ENCODE measurements at places on chromosomes 13 and 19.

GRCh38 chr13:50261130-50261901 is 246.1 kb downstream of the KCNRG start:
- DNase-seq, result no peak

DNA sequence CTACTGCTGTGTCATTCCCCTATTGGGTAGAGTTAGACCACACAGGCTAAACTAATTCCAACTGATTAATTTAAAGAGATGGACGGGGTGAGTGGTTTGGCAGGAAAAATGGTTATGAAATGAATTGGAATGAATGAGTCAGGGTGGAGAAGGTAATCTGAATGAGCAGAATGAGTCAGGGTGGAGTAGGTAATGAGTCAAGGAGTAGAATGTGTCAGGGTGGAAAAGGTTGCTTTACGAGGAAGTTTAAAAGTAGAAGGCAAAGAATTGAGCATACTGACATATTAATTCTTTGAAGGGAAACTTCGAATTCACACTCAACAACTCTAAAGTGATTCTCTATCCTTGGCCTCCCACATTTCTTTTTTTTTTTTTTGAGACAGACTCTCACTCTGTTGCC is 12.7 kb upstream of the ZNF121 start:
- no peak for DNase-seq

- DNase-seq, result no peak
These were observed 707.1 kb upstream of the SPRY2 start for GRCh38 chr13:81048026-81048461.

DNA sequence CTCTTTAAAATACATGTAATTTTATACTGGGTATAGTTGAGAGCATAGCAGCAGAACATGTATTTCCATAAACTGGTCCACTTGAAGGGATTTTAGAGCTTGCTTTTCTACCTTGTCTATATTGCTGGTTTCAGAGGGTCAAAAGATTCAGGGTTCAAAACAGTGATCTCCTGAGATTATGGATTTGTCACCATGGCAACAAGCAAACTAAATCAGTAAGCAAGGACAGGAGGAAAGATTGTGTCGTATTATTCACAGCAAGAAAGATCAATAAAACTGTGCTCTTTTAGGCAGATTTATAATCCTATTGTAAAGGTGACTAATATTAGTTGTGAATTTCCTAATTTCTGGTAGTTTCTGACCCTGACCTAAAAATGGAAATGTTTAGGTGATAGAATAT is 496.4 kb downstream of the LMO7 start:
- no peak for DNase-seq

- DNase-seq, result no peak
These were observed 12.5 kb downstream of the NLRP8 start for GRCh38 chr19:55959996-55960675.

DNA sequence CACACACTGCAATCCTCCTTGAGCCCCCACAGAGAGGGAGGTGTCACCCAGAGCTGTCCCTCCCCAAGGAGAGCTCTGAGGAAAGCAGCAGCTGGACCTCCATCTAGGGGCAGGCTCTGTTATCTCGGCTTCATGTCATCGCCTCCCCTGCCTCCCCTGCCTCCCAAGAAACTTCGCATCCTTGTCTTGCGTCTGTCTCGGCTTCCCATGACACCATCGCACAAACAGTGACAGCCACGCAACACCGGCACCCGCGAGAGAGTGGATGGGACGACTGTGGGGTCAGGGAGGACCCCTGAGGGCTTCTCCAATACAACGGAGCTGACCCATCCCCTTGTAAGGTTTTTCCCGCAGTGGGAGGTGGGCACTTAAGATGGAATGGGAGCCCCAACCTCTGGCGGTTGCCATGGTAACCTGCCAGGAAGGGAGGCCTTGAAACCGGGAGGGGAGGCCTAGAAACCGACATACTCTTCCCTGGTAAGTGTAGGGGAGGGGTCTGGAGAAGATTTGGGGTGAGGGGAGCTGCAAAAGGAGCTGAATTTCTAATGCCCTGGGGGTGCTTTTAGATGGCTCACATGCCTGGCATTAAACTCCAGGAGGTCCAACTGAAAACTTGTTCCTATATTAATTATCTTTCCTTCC is 16.3 kb downstream of the TLE2 start:
- DNase-seq, result no peak

DNA sequence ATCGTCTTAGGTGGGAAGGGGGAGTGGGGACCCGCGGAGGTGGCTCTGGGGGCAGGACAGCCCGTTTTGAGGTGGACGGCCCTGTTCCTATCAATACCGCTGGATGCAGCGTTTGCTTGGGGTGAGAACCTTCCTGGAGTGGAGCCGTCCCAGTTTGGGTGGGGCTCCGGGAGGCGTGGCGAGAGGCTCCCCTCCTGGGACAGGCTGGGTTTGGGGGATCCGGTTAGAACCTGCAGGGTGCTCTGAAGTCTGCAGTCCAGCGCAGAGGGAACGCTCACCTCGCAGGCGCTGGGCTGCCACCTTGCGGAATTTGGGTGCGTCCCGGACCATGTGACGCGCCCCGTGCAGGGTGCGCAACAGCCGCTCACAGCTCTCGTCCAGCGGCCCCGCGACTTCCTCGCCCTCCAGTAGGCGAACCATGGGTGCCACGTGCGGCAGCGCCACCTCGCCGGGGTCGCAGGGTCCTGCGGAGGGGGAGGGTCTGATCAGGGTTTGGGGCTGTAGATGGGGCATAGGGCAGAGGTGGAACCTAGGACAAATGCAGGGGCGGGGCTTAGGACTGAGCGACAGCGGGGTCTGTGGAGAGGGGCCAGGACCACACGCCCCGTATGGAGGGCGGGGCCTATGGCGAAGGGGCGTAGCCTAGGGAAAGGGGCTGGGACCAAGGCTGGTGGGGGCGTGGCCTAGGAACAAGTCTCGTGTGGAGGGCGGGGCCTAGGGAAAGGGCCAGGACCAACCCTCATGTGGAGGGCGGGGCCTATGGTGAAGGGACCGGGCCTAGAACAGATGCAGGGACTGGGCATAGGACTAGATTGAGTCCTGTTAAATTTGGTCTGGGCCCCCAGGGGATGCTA is 13.8 kb downstream of the SH2D3A start:
- DNase-seq, result peak; percentile 92

DNA sequence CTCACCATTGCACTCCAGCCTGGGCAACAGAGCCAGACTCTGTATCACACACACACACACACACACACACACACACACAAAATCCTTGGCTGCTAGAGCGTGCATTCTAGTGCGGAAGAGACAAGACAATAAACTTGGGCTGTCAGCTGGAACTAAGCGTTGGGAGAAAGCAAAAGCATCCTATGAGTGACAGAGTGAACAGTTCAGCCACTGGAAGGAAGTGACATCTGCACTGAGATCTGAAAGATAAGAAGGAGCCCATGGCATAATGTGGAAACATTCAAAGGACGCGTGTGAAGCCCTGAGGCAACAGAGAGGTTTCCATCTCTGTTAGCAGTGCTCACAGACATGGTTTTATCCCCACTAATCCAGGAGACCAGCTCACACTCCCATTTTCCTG is 3.5 kb upstream of the SLC1A5 start:
- no peak for DNase-seq

DNA sequence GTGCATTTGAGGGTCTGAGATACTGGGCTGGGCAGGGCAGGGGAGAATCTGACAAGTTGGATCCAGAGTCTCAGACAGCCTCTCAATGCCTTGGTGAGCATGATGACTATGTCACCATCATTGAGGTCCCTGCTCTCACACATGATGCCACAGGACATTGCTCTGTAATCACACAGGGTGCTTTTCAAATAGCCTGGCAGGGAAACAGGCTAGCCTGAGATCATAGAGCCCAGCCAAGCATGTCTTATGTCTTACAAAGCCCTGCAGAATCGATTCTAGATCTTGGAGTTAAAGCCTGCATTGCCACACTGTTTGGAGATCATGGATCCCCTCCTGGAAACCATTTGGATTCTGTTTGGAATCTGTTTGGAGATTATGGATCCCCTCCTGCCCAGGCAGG is 5.3 kb downstream of the KCNN1 start:
- no peak for DNase-seq

- DNase-seq, result peak; percentile 62
These were observed 2.3 kb upstream of the C1QTNF9B start for GRCh38 chr13:23899555-23899954.

DNA sequence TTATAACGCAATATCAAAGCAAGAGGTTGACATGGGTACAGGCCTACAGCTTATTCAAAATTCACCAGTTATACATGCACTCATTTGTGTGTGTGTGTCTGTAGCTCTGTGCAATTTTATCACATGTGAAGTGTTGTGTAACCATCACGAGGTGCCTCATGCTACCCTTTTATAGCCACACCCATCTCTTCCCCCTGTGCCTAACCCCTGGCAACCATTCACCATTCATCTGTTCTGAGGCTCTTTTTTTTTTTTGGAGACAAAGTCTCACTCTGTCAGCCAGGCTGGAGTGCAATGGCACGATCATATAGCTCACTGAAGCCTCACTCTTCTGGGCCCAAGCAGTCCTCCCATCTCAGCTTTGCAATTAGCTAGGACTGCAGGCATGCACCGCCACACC is 78.4 kb downstream of the DPF1 start:
- DNase-seq, result no peak

DNA sequence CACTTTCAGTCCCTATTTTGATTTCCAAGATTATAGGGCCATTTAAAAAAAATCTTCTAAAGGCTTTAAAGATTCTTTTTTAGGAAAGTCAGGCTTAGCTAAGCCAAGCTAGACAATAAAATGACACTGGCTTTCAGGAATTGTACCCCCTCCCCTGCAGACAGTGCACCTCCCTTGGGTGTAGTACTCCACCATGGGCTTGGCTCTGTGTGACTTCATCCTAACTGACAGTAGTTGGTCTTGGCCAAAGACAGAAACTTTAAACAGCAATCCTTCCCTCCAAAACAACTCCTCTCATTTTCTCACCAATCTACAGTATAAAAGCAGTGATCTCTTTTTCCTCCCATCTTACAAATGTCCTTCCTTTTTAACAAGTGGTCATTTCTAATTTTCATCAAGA is 283.0 kb downstream of the DNAJC15 start:
- DNase-seq, result no peak

- DNase-seq, result no peak
These were observed 80.4 kb downstream of the LRCH1 start for GRCh38 chr13:46633416-46633815.

- DNase-seq, result no peak
These were observed 1210.1 kb downstream of the DIAPH3 start for GRCh38 chr13:58953638-58954037.

DNA sequence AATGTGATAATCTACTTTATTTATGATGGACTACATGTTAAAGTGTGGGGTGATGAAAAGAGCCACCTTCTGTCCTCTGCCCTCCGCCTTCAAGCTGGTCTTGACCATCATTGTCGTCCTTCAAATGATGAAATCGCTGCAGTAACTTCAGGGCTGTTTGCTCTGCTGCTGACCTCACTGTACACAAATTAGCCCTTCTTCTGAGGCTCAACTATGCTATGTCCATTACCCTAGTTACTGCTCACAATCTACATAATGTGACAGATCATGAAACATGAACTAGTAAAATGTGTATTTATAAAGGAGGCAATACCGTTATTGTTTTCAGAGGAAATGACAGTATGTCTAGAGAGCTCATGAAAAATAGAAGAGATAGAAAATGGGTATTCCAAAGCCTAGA is 145.9 kb downstream of the RFC3 start:
- DNase-seq, result no peak

- DNase-seq, result no peak
These were observed 128.4 kb upstream of the SPRY2 start for GRCh38 chr13:80469105-80469852.

- no peak for DNase-seq
These were observed 754.2 kb downstream of the FGF9 start for GRCh38 chr13:22425087-22425486.

DNA sequence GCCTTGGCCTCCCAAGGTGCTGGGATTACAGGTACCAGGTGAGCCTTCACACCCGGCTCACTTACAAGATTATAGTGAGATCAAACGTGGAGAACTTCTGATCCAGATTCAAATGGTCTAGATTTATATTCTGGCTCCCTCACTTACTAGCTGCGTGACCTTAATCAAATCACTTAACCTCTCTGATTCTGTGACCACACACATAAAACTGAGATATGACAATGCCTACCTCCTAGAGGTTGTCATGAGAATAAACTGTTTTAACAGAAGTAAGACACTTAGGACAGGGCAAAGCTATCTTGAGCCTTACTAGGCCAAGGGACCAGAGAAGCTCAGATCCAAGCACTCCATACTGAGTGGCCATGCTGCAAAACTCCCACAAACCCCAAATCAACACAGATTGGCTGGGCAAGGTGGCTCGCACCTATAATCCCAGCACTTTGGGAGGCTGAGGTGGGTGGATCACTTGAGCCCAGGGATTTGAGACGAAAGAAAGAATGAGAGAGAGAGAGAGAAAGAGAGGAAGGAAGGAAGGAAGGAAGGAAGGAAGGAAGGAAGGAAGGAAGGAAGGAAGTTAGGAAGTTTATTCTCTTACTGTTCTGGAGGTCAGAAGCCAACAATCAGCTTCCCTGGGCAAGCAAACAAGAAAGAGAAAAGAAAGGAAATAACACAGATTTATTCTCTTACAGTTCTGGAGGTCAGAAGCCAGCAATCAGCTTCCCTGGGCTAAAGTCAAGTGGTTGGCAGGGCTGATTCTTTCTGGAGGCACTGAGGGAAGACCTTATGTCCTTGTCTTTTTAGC is 46.1 kb upstream of the MAP3K10 start:
- DNase-seq, result no peak

DNA sequence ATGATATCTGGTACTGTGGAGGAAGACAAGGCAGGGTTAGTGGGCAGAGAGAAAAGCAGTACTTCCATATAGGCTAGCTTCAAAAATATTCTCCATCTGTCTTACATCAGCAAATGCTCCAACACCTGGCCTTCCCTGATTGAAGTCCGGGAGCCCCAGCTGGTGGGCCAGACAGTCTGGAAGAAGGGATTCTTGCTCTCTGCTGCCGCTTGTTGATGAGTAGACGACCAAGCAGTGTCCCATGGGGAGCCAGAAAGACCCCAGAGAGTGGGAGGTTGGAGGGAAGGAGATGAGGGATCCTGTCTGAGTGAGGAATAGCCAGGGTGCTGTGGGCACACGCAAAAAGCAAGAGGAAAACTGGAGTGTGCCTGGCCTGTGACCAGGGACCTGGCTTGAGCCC is 95.1 kb downstream of the ATP8A2 start:
- no peak for DNase-seq

GRCh38 chr19:5993201-5993600 is 15.3 kb upstream of the RANBP3 start:
- DNase-seq, result no peak

GRCh38 chr13:28093881-28094280 is 6.5 kb downstream of the FLT3 start:
- DNase-seq, result no peak

DNA sequence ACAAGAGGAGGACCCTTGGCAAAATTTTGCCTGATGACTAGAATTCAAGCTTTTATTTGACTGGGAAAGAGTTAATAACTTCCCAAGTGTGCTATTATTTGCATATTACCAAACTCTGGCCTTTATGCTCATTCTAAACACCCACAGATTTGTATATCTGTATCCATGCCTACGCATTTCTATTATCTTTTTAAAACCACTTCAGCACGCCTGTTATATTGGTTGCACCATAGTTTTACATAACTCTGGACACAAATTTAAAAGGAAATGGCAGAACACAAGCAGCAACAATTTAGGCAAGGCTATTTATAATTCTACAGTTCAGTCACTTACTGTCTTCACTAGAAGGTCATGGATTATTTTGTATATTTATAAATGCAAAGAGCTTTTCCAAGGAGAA is 3.7 kb upstream of the RASL11A start:
- DNase-seq, result no peak

- DNase-seq, result no peak
These were observed 2.0 kb upstream of the USF2 start for GRCh38 chr19:35266520-35267352.
